ENCODE measurements at places on chromosomes 1 and 21.

DNA sequence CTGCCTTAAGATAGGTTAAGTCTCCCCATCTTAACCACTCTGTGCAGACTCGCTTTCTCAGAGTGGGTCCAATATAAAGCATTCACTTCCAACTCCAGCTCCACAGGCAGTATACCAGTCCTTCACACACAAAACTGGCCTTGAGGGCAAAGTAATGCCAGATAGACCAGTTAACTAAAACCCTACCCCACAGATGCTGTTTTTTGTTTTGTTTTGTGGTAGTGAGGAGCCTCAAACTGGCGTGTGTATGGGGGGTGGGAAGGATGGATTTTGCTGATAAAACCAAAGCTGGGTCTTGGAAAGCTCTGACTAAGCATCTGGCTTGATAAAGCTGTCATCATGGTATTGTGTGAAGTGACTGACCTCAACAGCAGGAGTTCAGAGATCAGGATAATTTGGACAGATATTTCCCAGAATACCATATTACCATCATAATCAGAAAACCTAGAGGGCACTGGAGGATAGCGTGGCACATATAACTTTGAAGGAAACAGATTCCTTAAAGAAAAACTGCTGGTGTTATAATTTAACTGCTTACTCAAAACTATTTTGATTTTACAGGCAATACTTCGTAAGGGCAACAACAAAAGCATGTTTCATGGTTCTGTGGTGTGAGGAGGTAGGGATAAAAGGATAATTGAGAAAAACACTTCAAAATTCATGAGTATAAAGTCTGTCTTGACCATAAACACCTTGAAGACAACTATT is 29.6 kb upstream of the CPLANE2 start:
- peak; percentile 74 for DNase-seq

DNA sequence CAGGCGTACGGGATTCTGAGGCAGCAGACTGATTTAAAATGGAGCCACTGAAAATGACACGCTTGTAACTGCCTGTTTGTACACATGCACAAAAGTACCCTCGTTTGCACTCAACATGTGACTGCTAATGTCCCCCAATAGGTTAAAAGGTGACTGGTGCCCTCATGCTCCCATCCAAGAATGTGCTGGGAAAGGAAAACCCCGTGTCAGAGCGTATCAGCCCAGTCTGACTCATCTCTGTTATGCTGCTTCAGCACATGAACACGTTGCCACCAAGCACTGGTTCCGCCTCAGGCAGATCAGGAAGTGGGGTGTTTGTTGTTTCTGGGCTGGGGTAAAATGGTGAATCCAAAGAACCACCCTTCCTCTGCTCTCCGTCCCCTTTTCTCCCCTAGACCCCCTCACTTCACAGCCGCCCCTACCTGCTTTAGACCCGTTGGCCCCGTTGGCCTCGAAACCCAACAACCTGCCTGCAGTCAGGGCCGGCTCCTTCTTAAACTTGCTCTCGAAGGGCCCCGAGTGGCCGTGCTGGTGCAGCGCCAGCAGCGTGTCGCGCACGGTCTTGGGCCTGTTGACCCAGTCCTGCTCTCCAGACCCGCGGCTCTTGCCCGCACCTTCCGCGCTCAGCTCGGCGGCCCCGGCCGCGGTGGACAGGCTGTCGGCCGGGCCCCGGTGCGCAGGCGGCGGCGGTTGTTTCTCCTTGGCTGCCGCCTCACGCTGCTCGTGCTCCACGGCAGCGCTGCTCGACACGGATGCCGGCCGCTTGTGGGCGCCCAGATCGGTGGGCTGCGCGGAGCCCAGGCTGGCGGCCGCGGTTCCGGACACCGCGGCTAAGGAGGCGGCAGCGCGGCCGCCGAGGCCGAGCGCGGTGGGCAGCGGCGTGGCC is 1.7 kb downstream of the IRF2BP2 start:
- peak; percentile 87 for DNase-seq

GRCh38 chr1:58829866-58830265 is 46.0 kb upstream of the JUN start:
- DNase-seq, result no peak

DNA sequence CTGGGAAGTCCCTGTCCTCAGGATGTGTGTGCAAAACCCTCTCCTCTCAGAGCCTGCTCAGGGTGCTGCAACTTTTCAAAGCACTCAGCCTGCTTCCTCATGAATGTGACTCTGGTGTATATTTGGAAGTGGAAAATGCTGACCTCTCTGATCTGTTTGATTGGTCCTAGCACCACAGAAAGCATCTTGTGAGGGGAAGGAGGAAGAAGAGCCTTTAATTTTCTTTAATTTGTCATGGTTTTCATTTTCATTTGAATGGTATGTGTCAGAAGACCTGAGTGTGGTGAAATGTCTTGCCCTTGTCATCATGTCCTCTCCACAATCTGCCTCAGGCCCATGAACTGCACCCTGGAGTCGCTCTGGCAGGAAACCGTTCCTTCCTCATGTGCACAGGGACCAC is 383.5 kb downstream of the NTNG1 start:
- DNase-seq, result no peak

- DNase-seq, result no peak
Measured at GRCh38 chr1:81596341-81596740, 204.4 kb upstream of the ADGRL2 start.

- no peak for DNase-seq
Measured at GRCh38 chr1:39488012-39488545, 3.4 kb upstream of the BMP8A start.

DNA sequence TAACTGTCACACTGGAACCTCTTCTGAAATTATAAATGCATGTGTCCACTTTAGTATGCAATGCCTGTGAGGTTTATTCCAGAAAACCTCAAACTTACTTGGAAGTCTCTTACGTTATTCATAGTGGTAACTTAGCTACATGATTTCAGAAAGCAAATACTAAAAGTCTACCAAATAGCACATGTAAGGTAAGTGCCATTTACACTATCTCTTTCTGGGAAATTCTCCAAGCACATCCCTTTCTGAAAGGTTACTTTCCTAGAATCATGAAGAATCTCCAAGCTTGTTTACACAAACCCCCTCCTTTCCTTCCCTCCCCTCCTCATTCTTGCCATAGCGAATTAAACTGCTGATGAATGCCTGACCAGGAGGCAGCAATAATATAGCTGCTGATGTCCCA is 42.5 kb downstream of the RAB3GAP2 start:
- DNase-seq, result no peak

DNA sequence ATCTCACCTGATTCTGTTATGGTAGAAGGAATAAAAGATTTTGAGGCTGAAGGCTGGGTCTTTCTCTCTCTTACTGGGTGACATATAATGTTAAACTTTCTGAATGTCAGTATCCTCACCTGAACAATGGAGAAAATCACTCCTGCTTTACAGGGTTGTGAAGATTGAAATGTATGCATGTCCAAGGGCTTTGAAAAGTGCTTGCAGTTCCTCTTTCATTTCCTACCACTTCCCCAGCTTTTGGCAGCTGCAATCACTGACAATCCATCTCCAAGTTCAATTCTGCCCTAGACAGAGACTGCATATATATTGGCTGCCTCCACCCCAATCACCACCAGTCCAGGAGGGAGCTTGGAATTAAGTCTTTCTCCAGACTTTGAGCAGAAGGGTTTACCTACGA is 39.8 kb downstream of the FAM78B start:
- no peak for DNase-seq

GRCh38 chr1:28801461-28801860 is 10.5 kb upstream of the OPRD1 start:
- no peak for DNase-seq

GRCh38 chr1:33358795-33359503 is 38.1 kb upstream of the A3GALT2 start:
- DNase-seq, result no peak

DNA sequence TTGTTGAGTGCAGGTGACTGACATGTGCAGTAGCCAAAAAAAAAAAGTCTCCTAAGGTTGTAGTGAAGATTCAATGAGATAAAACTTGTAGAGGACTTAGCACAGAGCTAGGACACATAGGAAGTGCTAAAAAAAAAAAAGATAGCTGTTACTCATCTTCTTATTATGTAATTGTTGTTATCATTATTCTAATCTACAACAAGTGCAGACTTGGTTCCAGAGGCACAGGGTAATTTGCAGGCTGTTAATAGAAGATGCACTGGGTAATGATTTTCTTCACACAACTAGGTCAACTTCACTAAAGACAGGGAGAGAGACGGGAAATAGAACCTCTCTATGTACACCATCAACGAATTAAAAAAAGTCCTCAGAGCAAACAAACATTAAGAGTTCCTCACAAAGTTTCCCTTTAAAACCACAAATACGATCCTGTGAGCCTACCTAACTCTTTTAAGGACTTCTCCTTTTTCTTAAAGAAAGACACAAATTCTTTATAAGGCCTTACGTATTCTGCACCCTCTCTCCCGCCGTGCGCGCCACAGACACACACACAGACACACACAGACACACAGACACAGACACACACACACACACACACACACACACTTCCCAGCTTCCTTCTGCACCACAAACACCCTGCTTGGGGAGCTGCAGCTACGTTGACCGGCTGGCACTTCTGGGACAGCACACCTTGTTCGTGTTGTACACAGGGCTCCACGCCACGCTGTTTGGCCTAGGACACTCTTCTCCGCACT is 49.8 kb upstream of the GADD45A start:
- DNase-seq, result no peak

GRCh38 chr1:21126324-21126723 is 50.4 kb downstream of the EIF4G3 start:
- DNase-seq, result no peak

GRCh38 chr1:193318347-193318746 is 131.9 kb upstream of the B3GALT2 start:
- DNase-seq, result no peak

DNA sequence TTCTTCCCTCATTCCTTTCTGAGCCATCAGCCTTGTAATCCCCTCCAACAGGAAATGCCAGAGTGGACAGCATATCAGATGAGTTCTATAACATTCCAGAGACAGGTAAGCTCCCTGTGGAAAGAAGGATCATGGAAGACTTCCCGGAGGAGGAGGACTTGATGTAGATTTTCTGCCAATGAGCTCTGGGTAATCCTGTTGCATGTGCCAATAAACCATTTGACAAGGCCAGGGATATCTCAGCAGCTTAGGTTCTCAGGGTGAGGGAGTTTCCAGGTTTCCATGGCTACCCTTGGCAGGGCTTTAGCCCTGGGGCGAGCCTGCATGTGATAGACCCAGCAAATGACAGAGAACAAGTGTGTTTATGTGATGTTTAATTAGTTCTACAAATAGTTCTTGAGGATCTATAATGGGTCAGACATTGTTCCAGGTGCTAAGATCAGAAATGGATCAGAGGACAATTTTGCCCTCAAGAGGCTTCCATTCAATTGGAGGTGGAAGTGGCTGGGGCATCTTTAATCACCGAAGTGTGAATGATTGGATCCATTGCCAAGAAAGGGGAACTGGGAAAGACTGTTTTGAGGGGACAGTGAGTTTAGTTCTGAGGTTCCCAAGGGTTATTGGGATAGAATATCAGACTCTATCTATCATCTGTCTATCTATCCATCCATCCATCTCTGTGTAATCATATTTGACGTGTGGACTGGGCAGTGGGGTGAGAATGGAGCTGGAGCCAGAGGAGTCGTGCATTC is 6.9 kb downstream of the PLA2G5 start:
- DNase-seq, result no peak

GRCh38 chr1:7561331-7561921 is 209.7 kb upstream of the VAMP3 start:
- DNase-seq, result no peak

DNA sequence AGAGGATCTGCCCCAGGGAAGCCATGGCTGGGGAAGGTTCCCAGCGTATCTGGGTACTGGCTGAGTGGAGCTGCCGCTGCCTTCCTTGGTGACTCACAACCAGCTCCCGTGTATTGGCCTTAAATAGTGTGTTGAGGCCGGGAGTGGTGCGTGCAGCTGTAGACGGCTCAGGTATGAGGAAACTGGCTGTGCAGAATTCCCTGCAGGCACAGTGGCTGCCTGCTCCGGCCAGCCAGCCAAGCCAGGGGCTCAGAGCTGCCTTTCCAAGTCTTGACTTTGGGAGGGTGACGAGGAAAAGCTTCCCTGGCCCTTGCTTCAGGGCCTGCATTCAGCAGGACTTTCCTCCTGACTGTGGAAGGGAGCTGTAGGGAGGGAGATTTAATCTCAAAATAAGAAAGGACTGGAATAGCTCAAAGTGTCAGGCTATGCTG is at the start of gene VTCN1:
Gene VTCN1, minus strand, starts transcription at position 97 of the 431 bp plus-strand sequence. Its CDS starts 72 bp downstream, at position 25.
- DNase-seq, result no peak

DNA sequence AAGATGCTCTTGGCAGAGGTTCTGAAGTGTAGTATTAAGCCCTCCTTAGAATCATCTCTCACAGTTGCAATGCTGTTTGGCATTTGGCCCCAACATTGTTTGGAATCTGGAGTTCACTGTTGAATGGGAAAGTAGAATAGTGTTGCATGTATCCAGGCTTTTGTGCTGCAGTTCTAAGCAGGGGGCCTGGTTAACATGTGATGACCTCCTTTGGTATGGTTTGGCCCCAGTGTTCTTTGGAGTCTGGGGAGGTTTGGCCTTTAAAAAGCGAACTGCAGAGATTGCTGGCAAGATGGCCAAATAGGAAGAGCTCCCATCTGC is 61.8 kb upstream of the PLD5 start:
- DNase-seq, result no peak

DNA sequence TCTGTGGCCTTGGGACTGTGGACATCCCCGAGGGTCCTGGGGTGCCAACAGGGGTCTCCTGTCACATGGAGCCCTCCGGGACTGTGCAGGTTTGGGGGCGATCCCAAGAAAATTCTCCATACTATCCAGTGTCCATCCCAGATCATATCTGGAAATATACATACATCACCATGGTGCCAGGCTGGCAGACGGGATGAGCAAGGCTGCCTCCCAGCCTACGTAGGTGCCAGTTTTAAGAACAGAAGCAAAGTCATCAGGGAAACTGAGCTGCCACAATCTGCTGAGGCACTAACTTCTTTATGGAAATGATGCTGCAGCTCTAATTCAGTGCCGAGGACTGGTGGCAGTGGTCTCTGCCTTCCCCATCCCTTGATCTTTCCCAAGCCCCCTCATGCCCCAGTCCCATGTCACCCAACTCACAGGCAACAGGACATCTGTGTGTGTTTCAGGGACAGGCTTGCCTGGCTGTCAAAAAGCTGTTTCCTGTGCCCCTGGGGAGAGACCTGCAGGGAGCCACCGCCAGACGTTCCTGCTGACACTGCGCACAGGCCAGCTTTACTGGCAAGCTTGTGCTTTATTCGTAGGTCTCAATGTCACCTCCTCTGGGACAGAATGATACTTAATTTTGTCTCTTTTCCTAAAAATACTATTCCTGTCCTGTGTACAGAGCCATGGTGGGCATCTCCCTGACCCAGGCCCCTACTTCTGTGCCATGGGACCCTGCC is 15.5 kb downstream of the TEX35 start:
- no peak for DNase-seq

DNA sequence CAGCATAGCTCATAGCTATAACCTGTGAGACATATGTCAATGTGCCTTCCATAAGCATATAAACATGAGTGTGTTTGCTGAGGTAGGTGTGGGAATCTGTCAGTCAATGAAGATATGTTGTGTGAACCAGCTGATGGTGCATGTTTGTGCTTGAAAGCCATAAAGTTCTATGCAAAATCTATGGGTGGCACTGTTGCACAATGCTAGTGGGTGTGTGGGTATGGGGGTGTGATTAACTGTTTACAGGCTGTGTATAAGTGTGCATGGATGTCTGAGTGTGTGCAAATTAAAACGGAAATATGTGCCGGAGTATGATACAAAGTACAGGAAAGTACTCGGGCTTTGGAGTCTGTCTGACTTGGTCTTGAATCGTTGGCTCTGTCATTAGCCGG is 1.0 kb upstream of the ATP2B4 start:
- no peak for DNase-seq
